ENCODE measurements at places on chromosomes 12 and 14.

GRCh38 chr12:115749071-115749841 is 528.2 kb downstream of the MED13L start:
- DNase-seq, result no peak

GRCh38 chr12:116184763-116185162 is 92.7 kb downstream of the MED13L start:
- DNase-seq, result no peak

GRCh38 chr14:24289649-24290280 is 9.8 kb downstream of the DHRS1 start:
- DNase-seq, result no peak

DNA sequence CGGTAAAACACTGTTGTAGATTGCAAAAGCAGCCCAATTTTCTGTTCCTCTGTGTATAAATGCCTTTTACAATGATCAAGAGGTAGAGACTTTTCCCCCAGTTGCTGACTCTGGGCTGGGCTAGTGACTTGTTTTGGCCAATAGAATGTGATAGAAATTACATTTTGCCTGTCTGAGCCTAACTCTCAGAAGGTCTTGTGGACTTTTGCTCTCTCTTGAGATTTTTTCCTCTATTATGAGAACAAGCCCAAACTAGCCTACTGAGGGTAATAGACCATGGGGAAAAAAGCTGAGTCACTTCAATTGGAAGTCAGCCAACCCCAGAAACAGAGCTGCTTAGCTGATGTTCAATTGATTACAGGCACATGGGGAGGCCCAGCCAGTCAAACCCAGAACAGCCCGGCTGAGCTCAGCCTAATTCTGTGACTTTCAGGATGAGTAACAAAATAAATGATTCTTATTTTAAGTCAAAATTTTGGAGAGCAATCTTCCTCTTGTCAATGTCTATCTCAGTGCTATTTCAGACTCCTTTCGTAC is 61.4 kb downstream of the MYF5 start:
- DNase-seq, result no peak

DNA sequence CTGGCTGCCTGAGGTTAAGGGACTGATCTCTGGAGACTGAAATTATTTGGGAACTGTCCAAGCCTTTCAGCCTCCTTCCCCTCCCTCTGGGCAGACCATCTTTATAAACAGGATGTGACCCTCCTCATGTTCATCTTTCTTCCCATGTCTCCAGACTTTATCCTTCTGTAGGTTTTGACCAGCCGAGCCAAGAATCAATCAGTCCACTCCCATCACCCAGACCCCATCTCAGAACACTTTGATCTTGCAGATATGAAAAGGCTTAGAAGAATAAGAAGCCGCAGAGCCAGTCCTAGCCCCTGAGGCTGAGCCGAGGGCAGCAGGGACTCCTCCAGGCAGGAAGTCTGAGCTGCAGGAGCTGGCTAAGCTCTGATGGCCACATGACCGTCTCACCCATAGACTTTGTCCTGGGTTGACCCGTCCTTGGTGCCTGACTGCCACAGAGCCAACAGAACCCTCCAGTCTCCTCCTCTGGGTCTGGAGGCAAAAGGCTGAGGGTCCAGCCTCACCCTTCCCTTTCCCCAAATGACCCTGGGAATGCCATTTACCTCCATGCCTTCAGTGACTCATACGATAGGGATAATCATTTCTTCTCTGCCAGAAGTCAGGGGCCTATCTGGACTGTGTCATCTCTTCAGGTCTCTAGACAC is 1.6 kb downstream of the KRT71 start:
- no peak for DNase-seq

DNA sequence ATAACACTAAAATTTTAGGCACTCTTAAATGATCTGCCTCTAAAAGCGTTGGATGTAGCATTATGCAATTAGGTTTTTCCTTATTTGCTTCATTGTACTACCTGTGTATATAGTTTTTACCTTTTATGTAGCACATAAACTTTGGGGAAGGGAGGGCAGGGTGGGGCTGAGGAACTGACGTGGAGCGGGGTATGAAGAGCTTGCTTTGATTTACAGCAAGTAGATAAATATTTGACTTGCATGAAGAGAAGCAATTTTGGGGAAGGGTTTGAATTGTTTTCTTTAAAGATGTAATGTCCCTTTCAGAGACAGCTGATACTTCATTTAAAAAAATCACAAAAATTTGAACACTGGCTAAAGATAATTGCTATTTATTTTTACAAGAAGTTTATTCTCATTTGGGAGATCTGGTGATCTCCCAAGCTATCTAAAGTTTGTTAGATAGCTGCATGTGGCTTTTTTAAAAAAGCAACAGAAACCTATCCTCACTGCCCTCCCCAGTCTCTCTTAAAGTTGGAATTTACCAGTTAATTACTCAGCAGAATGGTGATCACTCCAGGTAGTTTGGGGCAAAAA is 4.1 kb downstream of the CDKN1B start:
- DNase-seq, result no peak

DNA sequence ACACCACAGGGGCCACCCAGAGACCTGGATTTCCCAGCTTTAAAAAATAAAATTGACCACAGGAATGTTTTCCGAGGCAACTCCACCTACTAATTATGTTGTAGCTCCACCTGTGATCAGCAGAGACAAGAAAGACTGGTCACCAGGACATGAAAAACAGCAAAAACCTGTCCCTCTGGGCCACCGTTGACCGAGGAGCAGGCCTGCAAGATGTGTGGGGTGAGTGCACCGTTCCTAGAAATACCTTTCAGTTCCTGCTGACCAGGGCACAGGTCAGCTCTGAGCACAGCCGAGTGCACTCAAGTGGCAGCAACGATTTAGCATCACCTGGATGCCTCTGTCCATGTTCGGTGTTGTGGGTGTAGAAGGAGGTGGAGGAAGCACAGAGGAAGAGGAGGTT is 16.9 kb downstream of the FZD10 start:
- no peak for DNase-seq

DNA sequence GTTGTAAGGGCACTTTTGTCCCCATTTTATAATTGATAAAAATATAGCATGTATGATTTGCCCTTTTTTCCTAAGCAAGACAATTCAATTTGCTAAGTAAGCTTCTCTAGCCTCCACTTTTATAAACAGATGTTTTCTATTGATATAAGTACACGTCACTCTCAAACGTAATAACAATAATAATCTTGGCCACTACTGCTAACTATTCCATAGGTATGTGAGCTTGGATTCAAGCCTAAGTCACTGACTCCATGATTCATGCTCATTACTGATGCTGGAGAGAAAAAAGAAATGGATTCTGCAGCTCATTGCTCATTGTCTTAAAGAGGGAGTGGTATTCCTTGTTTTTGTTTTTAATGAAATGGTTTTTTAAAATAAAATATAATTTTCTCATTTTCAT is 661.0 kb downstream of the GALC start:
- DNase-seq, result no peak

DNA sequence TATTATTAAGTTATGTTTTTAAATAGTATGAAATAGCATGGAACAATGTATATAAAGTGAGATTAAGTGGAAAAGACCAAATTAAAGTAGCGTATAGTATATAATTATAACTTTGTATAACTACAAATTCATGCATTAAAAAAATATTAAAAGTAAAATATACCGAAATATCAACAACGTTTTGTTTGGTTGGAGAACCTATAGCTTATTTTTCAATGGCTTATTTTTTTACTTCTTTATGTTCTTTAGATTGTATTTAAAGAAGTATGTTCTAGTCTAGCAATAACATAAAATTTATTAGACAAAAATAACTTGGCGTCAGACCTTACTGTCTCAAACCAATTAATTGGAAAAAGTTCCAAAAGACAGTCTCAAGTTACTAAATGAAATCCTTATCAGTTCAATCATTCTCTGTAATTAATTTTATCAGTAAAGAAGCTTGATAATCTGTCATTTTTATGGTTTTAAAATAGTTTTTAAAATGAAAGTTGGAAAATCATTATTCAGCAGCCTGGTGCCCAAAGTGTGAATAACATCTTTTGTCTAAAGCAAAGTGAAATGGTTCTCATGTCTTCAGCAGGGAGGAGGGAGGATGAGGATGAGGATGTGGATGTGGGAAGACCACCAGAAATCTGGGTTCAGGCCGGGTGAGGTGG is 46.7 kb downstream of the IRAK3 start:
- no peak for DNase-seq

DNA sequence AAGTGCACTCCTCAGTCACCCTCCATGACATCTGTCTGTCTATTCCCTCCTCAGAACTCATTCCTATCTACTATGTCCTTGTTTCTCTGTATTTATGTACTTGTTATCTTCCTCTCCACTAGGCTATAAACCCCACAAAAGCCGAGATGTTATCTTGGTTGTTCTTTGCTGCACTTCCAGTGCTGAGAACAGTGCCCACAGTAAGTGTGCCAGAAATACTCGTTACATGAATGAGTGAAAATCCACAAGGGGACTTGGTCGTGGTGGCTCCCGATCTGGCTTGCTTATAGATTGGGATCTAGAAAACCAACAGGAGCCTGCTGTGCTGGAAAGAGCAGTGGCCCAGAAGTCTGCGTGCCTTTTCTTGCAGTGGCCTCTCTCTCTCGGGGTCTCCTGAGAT is 111.9 kb upstream of the PRMT8 start:
- no peak for DNase-seq

DNA sequence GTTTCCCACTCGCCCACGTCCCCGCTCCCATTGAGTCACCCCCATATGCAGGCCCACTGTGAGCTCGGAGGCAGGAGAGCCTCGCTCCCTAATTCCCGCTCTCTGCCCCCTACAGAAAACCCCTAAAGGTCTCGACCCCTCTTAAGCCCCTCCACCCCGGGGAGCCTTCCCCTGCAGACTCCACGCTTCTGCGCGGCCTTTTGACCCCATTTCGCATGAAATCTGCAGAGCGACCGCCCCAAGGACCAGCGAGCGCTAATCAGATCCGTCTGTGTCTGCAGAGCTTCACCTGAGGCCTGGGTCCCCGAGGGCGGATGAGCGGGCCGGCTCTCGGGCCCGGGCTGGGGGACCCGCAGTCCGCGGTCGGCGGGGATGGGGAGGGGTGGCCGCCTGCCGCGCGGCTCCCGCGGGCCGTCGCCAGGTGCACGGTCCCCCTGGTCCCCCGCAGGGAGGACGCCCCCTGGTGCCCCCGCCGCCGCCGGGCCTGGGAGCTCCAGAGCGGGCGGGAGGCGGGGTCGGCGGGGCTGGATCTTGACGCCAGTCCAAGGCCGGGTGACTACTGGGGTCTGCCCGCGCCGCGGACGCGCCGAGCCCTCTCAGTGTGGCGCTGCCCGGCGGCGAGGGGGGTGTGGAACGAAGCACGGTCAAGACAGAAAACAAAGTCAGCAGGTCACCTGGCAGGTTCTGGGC is 10.1 kb downstream of the BMP4 start:
- no peak for DNase-seq

DNA sequence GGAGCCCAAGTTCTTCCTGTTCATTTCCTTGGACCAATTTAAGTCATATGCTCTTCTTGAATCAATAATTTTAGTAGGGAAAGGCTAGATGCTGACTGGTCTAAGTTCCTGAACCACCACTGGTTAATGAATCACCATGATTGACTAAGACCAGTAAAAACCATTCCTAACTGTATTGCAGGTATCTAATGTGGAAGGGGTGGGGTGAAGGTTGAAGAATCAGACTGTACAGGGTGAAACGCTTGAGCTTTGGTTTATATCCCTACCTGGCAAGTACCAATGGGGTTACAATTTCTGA is 100.1 kb downstream of the DYRK2 start:
- no peak for DNase-seq

DNA sequence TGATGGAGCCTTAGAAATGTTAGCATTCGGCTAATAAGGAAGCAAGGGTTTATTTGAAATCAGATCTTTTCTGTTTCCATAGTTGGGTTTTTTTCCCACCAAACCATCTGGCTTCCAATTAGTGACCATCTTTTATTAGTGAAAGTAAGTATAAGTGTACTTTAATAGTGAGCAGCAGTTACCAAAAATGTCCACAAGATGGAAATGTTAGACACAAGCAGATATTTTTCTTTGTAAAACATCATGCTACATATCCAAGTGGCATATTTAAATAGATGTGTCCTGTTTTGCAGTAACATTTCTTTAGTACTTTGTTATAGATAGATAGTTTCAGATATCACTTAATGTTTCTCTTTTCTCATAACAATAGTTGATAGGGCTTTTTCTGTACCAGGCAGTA is 28.8 kb downstream of the YEATS4 start:
- DNase-seq, result no peak

- no peak for DNase-seq
Measured at GRCh38 chr12:77687321-77687720, 143.4 kb upstream of the NAV3 start.

DNA sequence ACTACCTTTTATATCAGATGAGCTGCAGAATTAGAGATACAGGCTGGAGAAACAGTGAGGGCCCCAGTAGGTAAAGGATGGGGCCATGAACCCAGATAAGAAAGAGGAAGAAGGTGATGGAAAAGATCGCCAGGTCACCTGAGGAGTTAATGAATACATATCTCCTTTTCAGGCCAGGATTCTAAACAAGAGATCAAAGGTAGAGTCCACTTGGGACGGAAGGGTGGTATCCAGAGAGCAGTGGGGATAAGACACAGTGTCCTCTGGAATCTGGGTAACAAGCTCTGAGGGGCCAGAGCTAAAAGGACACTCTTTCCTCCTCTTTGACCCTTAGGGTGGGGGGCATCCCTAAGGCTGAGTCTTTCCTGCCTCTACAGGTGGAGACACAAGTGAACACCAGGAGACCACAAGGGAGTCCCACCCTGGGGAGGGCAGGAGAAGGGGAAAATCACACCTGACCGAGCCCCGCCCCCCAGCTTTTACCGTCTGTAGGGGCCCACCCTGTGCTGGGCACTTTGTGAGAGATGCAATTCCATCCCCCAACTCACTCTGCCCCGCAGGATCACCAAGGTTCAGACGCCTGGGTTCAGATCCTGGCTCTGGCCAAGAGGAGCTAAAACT is 27.3 kb downstream of the SERPINA1 start:
- no peak for DNase-seq

- no peak for DNase-seq
Measured at GRCh38 chr12:30166006-30166795, 382.5 kb upstream of the TMTC1 start.

DNA sequence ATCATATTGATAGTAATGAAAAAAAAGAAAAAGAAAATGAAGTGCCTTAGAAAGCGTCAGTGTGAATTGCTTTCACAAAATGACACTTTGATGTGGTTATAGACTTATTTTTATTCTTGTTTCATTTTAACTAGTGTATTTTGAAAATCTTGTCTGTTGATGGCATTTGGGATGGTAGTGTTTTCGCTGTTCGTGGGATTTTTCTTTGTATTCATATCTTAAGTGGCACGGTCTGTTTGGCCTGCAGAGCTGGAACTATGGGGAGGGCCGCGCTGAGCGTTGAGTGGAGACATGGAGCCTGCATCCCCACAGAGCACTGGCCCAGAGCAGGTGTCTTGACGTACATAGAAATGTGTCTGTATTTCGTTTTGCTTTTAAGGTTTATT is 61.6 kb downstream of the WDR20 start:
- DNase-seq, result no peak

GRCh38 chr12:85866986-85867776 is 6.9 kb upstream of the NTS start:
- no peak for DNase-seq

DNA sequence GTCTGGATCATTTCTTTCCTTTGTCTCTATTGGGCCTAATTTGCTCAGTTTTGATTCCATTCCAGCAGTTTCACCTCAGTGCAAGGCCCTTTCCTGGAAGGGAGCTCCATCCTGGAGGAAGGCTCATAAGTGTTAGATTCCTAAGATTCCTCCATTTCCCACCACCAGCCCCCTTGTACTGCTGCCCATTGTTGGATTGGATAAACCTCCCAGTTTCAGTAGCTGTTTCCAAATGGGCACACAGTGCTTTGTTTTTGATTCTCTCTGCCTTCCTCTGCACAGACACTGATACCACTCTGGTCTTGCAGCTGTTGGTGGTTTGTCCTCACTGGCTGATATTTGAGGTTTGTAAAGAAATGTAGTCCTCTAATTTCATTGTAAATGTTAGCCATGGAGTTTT is 158.9 kb downstream of the SLC15A5 start:
- DNase-seq, result no peak
